Cortex of kidney (tissue), 1 donor: ENCODE measurements at places on chromosomes 7 and 10.

- no peak for DNase-seq
Observed at GRCh38 chr7:152527610-152528032, 91.8 kb upstream of the KMT2C start.

GRCh38 chr7:25186436-25186835, 41.9 kb downstream of the NPVF start:
- DNase-seq: no peak

DNA sequence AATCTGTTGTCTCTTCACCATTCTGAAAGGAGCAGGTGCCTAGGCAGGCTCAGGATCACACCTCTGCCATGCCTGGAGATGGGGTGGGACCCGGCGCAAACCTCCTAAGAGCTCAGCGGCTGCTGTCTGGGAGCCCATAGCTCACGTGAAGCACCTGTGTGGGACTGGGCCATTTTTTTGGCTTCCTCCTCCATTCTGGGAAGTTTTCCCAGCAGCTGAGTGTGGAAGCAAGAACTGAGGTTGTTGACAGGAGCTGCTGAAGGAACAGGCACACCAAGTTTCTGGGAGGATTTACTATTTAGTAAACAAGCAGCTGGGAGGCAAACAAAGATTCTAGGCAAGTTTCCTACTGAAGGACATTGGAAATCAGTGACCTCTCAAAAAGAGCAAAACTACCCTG, 77.3 kb downstream of the FAM13C start:
- DNase-seq: no peak

DNA sequence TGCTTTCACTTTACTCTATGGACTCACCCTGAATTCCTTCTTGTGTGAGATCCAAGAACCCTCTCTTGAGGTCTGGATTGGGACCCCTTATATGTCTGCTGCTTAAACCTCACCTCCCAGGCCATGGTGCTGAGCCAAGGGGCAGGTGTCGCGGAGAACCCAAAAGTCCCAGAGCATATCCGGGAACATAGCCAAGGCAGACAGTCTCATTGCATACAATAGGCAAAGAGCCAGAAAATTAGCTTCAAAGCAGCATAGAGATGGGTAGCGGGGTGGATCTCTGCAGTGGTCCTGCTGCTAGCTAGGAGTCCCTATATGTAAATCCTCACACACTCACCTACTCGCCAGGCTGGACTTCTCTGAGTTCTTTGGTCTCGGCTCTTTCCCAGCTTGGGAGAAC, 5.5 kb downstream of the CCL24 start:
- no peak for DNase-seq

GRCh38 chr7:135950429-135950828, 26.7 kb downstream of the MTPN start:
- DNase-seq: no peak

DNA sequence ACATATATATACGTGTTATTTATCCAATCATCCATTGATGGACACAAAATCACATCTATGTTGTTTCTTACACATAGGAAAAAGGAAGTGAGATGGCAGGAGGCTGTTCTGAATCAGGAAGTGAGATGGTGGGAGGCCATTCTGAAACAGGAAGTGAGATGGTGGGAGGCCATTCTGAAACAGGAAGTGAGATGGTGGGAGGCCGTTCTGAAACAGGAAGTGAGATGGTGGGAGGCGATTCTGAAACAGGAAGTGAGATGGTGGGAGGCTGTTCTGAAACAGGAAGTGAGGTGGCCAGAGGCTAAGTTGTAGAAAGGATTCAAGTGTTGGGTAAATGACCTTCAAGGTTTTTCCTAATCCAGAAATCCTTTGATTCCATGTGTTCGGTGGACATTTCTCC, 921.5 kb downstream of the TYW1 start:
- no peak for DNase-seq

- DNase-seq: no peak
Observed at GRCh38 chr10:131806646-131807317, 94.0 kb upstream of the PPP2R2D start.

GRCh38 chr10:69789164-69789576, 12.5 kb upstream of the COL13A1 start:
- no peak for DNase-seq

DNA sequence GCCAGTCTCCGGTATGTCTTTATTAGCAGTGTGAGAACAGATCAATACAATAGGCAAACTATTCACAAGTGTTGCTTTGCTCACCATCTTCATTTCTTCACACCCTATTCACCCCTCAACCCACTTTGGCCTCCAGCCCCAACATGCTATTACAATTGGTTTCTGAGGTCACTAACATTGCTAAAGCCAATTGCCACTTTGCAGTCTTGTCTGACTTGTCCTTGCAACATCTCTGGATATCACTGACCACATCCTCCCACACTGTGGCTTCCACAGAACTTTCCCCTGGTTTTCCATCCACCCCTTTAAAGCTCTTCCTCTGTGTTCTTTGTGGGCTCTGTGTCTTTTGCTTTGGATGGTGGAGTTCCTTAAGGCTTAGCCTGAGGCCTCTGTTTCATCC, 5.2 kb upstream of the APBB1IP start:
- DNase-seq: no peak

DNA sequence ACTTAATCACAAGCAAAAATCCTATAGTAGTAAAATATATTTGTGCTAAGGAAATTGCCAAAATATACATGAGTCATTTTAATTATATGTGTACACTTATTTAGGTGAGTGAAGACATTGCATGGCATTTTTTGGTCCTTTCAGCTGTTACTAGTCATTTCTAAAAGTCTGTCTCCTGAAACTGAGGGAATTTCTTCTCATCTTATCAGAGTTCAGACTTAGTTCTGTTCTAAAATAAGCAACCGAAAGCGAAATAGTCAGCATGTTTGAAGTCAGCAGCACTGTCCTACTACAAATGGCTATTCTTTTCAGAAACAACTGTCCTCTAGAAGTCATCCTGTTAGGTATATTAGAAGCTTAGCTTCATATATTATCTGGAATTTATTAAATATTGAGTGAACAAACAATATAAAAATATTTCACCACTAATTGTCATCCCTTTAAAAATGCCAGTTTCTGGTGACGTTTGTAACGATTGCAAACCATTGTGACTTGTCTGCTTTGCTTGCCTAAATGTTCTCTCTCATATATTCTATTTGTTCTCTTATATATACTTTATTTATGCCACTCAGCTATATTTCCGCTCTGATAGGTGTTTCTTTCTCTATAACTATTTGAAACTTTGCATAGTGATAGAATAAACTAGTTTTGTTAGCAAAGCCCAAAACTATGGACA, 227.4 kb upstream of the KAT6B start:
- DNase-seq: no peak

DNA sequence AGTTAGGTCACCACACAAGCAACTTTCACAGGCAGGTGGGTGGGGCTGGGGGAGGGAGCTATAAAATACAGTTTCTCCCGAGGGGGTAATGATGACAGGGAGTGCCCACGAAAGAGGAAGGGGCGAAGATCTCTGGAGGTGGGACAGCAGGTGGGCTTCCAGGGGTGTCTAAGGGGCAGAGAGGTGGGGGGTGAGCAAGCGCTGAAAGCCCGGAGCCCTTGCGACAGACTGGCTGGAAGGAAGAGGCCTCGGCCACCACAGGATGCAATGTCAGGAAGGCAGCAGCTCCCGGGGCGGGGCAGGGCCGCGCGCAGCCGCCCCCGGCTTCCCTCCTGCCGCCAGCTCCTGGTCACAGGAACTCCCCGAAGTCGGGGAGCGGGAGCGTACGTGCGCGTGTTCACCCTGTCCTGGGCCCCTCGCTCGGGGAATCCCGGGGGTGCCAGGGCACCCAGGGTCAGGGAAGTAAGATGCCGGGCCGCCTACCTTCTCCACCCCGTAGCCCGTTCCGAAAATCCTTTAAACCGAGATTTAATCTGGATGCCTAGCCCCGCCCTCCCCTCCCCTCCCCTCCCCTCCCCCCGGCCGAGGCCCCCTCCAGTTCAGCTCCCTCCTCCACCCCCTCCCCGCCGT, 105.2 kb upstream of the PPIF start:
- no peak for DNase-seq

GRCh38 chr7:101109368-101109767, 17.5 kb upstream of the SERPINE1 start:
- DNase-seq: no peak

DNA sequence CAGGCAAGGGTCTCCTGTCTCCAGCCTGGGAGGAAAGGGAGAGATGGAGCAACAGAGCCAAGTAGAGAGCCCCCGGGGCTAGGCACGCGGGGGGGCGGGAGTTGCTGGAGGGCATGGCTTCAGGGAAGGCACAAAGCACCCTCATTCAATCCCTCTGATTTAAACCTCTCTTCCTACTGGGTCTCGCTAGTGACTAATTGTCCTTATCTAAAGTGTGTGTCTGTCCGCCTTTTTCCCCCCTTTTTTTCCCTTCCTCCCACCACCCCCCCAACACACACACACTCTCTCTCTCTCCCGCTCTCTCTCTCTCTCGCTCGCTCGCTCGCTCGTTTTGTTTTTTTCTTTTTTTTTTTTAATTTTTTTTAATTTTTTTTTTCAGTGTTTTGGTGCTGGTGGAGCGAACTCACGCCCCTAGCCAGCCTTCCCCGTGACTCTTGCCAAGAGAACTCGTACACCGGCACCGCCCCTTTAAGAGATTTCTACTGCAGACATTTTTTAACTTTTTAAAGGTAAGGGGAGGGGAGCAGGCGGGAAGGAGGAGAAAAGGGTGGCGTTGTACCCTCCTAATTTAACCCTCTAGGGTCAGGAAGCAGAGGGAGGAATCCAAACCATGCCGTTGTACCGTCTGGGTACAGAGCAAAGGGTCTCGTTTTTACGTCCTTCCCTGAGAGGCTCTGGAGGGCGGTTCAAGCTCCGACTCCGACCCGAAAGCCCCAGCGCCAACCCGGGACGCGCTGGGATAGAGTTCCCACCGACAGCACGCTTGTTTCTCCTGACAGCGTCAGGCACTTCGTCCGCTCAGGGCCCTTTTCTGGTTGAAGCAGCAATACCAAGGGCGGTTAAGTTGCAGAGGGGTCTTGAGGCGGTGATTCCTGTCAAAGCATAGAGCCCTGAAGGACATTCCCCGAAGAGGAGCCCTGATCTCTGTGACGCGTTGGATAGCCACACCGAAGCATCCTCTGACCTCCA, at the start of gene HPSE2:
Gene HPSE2, minus strand, starts transcription at position 195 of the 969 bp plus-strand sequence.
- no peak for DNase-seq

GRCh38 chr10:123009105-123009820, 457 bp downstream of the ACADSB start:
- no peak for DNase-seq

DNA sequence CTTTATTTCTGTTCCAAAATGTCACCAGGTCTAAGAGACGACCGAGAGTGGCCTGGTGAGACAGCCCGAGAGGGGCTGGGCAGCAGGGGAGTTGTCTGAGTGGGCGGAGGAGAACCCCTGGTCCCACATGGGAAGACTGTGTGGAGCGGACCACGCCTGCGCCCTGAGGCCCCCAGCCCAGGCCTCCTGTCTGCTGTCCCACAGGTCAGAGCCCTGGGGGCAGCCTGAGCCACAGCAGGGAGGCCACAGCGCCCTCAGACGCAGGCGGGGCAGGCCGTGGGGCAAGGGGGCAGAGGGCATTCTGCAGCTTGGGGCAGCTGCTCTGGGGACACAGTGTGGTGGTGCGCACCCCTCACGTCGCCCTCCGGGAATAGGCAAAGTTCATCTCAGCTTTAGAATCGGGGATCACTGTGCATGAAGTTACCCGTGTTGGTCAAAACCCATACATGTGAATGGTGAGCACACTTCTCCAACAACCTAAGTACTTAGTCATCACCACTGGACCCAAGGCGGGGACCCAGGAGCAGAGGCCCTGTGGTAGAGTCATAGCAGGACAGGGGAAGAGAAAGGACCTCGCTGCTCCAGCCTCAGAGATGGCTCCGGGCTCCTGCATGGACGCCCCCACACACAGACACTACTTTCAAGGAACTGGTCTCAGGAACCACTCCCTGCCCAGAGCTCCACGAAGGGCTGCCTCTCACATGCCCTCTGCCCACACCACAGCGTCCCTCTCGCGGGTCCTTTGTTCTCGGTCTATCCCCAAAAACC, 214.7 kb downstream of the ELFN1 start:
- no peak for DNase-seq

- no peak for DNase-seq
Observed at GRCh38 chr7:35905555-35905954, 104.7 kb downstream of the SEPTIN7 start.

- no peak for DNase-seq
Observed at GRCh38 chr7:69687739-69688433, 89.6 kb downstream of the AUTS2 start.

- no peak for DNase-seq
Observed at GRCh38 chr10:66719483-66719882, 206.4 kb upstream of the LRRTM3 start.

DNA sequence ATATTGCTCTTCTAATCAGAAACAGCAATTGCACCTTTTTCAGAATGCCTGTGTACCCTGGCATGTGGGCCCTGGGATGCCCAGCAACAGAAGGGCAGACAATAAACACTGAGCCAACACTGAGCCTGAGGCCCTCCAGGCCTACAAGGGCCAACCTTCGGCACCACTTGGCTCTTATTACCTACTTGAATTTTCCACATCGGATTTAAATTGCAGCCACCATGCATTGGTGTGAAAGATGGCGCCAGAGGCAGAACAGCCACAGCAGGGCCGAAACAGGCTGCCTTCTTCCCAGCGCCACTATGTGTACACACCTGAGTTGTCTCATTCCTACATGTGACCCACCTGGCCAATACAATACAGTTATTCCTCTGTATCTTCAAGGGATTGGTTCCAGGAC, 51.4 kb upstream of the EZH2 start:
- no peak for DNase-seq

- no peak for DNase-seq
Observed at GRCh38 chr7:28136420-28136819, 44.2 kb downstream of the JAZF1 start.

- no peak for DNase-seq
Observed at GRCh38 chr10:61409157-61409556, 44.0 kb downstream of the TMEM26 start.

DNA sequence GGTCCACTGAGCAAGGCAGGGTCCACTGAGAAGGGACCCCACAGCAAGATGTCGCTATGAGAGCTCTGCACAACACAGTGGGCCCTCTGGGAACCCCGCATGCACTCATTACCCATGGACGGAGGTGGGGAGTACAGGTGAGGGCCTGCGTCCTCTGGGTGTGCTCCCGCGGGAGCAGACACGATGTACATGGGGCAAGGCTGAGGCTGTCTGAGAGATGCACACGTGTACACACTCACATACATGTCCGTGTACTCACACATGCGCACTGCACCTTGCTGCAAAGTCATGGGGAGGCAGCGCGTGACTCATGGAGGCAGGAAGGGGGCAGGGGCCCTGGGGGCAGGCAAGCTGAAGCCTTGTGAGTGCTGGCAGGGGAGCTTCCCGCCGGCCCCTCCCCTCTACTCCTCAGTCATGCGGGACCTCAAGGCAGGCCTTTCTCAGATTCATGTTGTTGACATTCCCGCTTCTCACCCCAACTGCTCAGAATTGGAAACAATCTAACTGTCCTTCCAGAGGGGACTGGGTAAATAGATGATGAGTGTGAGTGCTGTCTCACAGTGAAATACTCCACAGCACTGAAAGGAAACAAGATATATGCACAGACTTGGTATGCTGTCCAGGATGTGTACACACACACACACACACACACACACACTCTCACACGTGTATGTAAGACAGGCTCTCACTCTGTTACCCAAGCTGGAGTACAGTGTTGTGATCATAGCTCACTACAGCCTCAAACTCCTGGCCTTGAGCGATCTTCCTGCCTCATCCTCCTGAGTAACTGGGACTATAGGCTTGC, 40.0 kb downstream of the GOLGA7B start:
- no peak for DNase-seq
